NCI-H2029 (cell line): ENCODE measurements at places on chromosomes 11 and 22.

- no peak for DNase-seq
Measured at GRCh38 chr11:31821235-31821764, 10.2 kb upstream of the PAX6 start.

- DNase-seq = no peak
Measured at GRCh38 chr11:61688365-61689163, 8.4 kb downstream of the DAGLA start.

DNA sequence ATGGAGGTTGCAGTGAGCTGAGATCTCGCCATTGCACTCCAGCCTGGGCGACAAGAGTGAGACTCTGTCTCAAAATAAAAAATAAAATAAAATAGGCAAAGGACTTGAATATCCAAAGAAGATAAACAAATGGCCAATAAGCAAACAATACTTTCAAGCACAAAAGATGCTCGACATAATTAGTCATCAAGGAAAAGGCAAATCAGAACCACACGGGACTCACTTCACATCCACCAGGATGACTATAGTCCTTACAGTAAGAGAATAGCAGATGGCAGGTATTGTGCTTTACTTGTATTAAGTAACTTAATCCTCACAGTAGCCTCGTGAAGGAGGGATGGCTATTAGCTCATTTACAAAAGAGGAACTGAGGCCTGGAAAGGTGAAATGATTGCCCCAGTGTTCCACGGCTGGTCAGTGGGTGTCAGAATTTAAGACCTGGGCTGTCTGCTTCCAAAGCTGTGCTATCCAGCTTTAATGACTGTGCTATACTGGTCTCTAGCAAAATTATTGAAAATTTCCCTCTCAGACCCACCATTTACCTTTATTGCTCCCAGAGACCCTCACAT, 40.2 kb upstream of the RBFOX2 start:
- DNase-seq = no peak

GRCh38 chr11:36436589-36436988, 73.5 kb downstream of the TRAF6 start:
- DNase-seq = no peak

GRCh38 chr11:28491431-28491830, 383.2 kb downstream of the METTL15 start:
- no peak for DNase-seq

- no peak for DNase-seq
Measured at GRCh38 chr22:45969414-45969799, 7.6 kb downstream of the WNT7B start.

DNA sequence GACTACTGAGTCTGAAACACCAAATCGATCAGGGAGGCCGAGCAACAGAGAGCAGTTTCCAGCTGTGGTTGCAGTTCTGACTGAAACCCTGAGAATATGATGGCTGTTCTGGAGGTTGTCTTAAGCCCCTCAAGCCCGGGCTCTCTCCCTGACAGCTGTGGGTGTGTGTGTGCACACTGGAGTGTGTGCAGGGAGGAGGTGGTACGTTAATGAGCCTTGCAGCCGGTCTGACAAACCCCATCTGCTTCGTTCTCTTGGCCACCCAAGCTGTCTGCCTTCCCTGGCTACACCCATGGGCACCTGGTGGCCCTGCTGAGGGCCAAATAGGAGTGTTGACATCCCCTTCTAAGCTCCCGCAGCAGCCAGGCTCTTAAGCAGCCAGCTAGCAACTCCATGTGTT, 189.8 kb downstream of the KIRREL3 start:
- DNase-seq = no peak

DNA sequence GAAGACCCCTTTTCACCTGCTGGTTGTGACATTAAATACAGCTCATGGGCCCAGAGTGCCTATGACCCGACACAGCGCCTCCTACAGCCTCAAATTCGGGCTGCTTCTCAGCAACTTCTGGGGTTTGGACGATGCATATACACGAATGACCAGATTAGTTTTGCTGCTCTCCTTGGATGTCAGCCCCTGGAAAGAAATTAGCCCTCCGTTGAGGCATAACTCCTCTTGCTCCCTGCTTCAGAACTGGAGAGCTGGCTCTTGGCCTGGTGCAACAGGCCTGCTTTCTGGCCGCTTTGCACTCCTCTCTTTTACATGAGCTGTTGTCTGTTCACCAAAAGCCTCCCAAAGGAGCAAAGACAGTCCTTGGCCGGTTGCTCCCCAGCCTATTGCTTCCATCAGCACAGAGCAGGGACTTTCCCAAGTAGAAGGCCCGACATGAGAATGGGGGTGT, 3.3 kb downstream of the TECTA start:
- DNase-seq = no peak

GRCh38 chr11:111586388-111586831, 15.8 kb upstream of the SIK2 start:
- DNase-seq = peak; percentile 50

GRCh38 chr11:57543593-57543992, 6.2 kb downstream of the SMTNL1 start:
- no peak for DNase-seq

GRCh38 chr22:50247748-50248147, 2.9 kb upstream of the TUBGCP6 start:
- DNase-seq = peak; percentile 69

DNA sequence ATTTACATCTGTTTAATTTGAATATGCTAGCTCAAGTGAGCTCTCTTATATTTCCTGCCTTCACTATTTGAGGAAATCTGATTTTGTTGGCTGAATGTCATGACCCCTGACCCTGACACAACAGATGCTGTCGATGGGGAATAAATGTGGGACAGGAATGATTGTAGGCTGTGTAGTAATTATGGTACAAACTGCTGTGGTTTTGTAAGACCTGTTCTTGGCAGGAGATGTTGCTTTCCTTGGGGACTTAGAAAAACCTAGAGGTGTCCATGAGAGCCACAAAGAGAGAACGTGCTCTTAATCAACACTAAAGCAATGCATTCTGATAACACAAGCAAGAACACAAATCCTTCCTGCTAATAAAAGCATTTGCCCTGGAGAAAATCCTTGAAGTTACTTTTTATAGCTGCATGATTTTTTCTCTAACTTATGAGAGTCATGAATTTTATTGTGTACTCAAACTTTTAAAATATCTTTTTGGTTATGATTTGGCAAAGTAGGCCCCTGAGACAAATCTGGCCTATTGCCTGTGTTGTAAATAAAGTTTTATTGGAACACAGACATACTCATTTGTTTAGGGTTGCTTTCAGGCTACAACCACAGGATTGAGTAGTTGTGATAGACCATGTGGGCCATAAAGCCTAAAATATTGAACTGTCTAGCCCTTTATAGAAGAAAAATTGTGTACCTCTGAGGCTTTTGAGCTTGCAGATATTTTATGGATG, 90.2 kb downstream of the DDX10 start:
- DNase-seq = no peak
